ENCODE measurements at places on chromosomes 12 and 14.

- DNase-seq = no peak
Measured at GRCh38 chr14:104868811-104869572, 3.9 kb downstream of the CEP170B start.

DNA sequence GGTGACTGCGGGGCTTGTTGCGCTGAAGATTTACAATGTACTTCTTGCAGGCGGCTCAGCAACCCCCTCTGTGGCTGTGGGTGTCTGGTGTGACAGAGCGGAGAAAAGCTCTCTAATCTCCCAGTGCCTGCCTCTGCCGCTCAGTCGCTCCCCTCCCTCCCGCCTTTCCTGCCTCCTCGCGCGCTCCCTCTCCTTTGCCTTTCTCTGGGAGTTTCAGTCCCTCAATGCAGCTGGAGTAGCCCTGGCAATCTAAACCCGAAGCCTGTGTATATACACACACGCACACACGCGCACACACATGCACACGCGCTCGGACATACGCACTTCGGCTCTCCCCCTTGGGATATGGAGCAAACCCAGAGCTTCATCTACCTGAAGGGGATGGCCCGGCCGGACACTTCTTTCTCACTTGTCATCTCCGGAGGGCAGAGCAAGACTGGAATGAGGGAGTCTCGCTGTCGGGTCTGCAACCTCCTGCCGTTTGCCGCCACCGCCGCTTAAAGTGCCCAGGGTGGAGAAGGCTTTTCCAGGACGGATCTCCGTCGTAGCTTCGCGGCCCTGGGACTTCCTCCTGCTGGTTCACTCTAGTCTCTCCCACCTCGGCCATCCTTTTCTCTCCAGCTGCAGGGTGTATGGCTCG, 599 bp upstream of the TRHDE start:
- DNase-seq = peak; percentile 29

DNA sequence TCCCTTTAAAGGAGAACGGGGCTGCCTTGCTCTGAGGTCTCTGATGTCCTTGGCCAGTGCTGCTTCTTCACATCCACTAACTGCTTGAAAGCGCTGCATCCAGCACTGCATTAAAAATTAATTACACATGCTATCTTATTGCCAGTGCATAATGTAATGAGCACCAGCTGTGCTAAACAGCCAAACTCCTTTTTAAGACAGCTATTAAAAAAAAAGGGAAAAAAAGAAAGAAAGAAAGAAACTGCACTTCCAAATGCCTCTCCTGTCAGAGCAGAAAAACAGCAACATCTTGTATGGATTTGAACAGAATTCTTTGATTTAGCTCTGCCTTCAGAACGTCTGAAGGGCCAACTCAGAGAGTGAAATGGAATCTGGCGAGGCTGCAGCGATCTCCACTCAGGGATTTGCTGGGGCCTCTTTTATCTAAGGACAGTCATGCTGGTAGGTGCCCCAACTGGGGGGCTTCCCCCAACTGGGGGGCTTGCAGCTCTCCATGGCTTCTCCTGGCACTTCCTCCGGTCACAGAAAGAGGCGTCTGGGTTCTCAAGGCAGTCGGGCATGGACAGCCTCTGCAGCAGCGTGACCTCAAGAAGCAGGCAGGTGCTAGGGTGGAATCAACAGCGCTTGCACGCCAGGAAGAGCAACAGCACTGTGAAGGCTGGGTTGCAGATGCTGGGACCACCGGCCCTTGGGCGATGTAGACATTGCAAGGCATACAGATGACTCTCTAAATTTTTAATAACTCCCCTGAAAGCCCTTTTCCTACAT, 46.4 kb downstream of the BCL11B start:
- DNase-seq = no peak

- DNase-seq = no peak
Measured at GRCh38 chr12:114011711-114012110, 45.6 kb upstream of the RBM19 start.

- DNase-seq = peak; percentile 85
Measured at GRCh38 chr12:6547987-6548386, 7.9 kb downstream of the IFFO1 start.

DNA sequence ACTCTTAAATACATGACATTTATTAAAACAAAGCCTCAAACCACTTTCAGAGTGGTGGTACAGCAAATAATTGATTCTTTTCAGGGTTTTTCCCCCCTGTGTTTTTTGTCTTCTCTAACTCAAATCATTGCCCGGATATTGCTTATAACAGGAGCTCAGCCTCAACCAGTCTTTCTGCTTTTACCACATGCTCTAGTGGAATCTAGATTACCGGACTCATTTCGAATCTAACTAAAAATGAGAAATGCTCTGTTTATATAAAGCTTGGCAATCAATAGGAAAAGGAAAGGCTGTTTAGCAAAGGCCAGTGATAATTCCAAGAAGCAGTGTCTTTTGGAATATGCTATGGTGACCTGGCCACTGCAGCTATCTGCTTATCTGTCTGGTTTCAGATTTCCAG, 161.5 kb downstream of the ETV6 start:
- no peak for DNase-seq

- no peak for DNase-seq
Measured at GRCh38 chr12:5884866-5885265, 60.2 kb downstream of the ANO2 start.

- DNase-seq = peak; percentile 62
Measured at GRCh38 chr14:49550286-49551184, 35.6 kb downstream of the RPS29 start.

Measured in ACHN (cell line).